ENCODE measurements at places on chromosomes 2 and 18. TPM values are rescaled to one million over a fixed set of nuclear protein-coding genes. Genes with fewer than 3 reads are reported as not detected.

DNA sequence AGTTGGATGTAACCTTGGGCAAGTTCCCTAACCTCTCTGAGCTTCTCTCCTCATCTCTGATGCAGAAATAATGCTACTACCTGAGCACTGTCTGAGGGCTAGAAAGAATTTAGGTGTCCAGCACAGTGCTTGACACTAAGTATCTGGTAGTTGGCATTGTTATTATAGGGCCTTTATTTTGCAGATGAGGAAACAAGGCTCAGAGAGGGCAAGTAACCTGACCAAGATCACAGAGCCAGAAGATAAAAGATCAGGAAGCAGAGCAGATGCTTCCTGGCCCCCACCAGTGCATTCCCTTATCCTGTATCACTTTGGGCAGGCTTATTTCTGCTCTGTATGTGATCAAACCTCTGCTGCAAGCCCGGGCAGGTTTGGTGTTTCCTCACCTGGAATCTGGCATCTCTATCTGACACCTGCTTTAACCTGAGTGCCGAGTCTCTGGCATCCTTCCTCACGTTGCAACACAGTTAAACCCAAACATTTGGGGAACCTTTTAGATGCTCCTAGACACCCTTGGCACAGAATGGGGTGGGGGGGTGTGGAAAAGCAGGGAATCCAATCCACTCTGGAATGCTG, 69.9 kb downstream of the PLB1 start:
- H3K27ac ChIP-seq: no peak overlapping the region
- DNase-seq: no peak
- H3K36me3 ChIP-seq: no peaks in the 10 kb centered on the region
- H3K27me3 ChIP-seq: no peaks in the 10 kb centered on the region
- H3K4me1 ChIP-seq: peaks cover 11% of the 10 kb centered on the region

DNA sequence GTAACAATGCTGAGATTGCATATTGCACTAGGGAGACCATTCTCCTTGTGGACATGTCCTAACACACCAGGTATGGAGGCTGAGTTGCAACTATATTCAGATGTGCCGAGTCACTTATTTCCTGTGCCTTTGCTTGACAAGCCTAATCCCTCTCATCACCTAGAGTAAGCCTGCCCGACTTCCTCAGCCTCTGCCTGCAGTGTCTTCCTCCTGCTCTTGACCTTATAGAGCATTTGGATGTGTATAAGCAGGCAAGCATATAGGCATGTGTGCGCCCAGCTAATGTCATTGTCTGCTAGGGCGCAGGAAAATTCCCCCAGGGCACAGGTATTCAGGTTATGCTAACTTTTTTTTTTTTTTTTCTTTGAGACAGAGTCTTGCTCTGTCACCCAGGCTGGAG, 316.9 kb downstream of the CDH2 start:
- no peaks in the 10 kb centered on the region for H3K4me1 ChIP-seq
- no peak overlapping the region for H3K4me3 ChIP-seq
- no peak for DNase-seq
- no peaks in the 10 kb centered on the region for H3K27me3 ChIP-seq

GRCh38 chr18:75896865-75897264, 469.4 kb upstream of the SMIM21 start:
- no peaks in the 10 kb centered on the region for H3K4me1 ChIP-seq
- H3K27me3 ChIP-seq: no peaks in the 10 kb centered on the region
- no peak for DNase-seq

DNA sequence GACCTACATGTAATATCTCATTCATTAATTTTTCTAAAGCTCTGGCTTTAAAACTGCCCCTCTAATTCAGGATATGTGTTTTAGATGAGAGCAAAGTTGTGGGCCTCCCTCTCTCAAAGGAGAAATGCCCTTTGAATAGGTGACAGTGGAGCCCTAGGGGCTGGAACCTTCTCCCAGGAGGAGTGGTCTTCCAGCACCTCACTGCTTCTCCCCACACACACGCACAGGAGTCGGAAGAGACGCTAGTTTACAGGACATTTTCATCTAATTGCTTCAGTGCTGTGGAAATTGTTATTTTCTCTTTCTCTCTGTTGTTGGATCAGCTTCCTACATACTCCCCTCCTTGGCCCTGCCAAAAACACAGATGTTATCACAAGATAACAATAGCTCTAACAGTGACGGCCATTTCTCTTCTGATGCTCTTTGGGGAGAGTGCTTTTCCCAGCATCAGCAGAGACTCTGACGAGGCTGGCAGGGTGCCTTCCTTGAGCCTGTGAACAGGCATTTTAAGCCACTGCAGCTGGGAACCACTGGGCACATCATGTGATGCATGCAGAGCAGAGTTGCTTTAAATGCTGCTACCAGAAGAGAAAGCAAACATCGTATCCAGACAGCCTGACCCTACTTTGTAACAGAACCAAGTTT, 209.4 kb upstream of the SP5 start:
- no peaks in the 10 kb centered on the region for H3K27me3 ChIP-seq
- no peak overlapping the region for H3K27ac ChIP-seq
- no peak overlapping the region for H3K4me3 ChIP-seq

DNA sequence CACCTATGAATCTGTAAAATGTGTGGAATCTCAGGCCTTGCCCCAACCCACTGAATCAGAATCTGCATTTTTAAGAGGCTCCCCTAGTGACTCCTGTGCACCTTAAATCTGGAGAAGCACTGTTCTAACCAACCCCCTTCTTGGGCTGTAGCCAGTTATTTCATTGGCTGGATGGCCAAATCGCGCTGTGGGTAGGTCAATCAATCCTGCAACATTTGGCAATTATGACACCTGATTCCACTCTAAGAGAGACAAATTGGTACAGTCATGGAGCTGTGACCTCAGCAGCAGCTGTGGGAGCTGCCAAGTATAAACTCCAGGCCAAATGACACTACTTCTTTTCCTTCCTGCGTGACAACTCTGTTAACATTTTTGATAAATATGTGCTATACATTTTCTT, 208.7 kb downstream of the CLIP4 start:
- DNase-seq: no peak
- no peaks in the 10 kb centered on the region for H3K27me3 ChIP-seq
- H3K4me1 ChIP-seq: no peaks in the 10 kb centered on the region
- no peak overlapping the region for H3K27ac ChIP-seq
- no peak overlapping the region for H3K4me3 ChIP-seq

- no peaks in the 10 kb centered on the region for H3K4me1 ChIP-seq
- no peaks in the 10 kb centered on the region for H3K27me3 ChIP-seq
- H3K27ac ChIP-seq: no peak overlapping the region
- DNase-seq: no peak
These were observed 731.6 kb downstream of the SOCS6 start for GRCh38 chr18:71020342-71021029.

GRCh38 chr2:182784777-182785176, 68.7 kb downstream of the DNAJC10 start:
- no peaks in the 10 kb centered on the region for H3K4me1 ChIP-seq
- peaks cover 13% of the 10 kb centered on the region for H3K36me3 ChIP-seq
- no peak for DNase-seq
- no peaks in the 10 kb centered on the region for H3K27me3 ChIP-seq

DNA sequence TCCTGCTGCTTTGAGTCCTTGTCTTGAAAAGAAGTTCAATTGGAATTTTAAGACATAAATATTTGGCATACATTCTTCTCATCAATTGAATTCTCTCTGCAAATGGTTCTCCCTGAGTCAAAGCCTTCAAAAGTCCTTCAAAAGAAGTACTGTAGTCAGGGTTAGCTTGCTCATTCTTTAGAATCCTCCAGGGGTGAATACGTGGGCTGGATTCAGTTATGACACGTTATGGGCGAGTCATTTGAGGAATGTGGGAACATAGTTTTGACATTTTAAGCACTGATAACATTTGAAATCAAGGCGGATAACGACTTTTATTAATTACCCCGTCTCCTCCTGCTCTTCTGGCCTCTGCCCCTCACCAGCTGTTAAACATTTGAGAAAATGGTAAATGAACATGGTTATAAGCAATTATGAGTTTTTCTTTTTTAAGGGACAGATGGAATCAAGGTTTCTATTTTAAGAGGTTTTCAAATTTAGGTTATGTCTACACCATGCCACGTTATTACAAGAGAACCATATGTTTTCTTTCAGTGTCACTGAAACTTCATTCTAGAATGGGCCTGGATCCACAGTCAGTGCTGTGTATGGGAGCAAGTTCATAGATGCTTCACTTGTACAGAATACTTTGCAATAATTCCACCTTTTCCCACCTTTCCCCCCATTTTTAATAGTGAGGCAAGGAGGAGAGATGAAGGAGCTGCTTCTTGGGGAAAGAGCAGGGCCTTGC, 273.1 kb downstream of the TSN start:
- H3K36me3 ChIP-seq: no peaks in the 10 kb centered on the region
- no peak overlapping the region for H3K27ac ChIP-seq
- no peak overlapping the region for H3K4me3 ChIP-seq
- H3K4me1 ChIP-seq: no peaks in the 10 kb centered on the region

- no peaks in the 10 kb centered on the region for H3K4me1 ChIP-seq
- no peaks in the 10 kb centered on the region for H3K36me3 ChIP-seq
- no peak overlapping the region for H3K27ac ChIP-seq
These were observed 116.4 kb downstream of the PLB1 start for GRCh38 chr2:28612131-28612812.

DNA sequence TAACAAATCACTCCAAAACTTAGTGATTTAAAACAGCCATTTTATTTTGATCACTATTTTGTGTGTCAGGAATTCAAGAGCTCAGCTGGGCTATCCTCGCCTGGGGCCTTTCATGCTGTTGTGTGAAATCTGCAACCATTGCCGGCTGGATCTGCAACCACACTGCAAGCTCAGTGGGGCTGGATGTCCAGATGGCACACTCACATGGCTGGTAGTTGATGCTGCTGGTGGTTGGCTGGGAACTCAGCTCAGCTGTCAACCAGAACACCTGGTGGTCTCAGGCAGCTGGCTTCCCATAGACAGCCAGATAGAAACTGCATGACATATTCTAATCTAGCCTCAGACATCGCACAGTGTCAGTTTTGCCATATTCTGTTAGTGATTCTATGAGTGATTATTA, 30.6 kb upstream of the AP1S3 start:
- no peak overlapping the region for H3K27ac ChIP-seq
- H3K27me3 ChIP-seq: no peaks in the 10 kb centered on the region
- no peak for DNase-seq

GRCh38 chr18:9716780-9717563, 8.9 kb downstream of the RAB31 start:
- no peak for DNase-seq
- H3K4me1 ChIP-seq: peaks cover 46% of the 10 kb centered on the region
- H3K36me3 ChIP-seq: no peaks in the 10 kb centered on the region
- peak overlapping the region; percentile 2 for H3K27ac ChIP-seq
- no peaks in the 10 kb centered on the region for H3K27me3 ChIP-seq

- H3K27me3 ChIP-seq: no peaks in the 10 kb centered on the region
- H3K36me3 ChIP-seq: no peaks in the 10 kb centered on the region
- no peaks in the 10 kb centered on the region for H3K4me1 ChIP-seq
- no peak overlapping the region for H3K4me3 ChIP-seq
These were observed 406.2 kb downstream of the NUP35 start for GRCh38 chr2:183530333-183530901.

DNA sequence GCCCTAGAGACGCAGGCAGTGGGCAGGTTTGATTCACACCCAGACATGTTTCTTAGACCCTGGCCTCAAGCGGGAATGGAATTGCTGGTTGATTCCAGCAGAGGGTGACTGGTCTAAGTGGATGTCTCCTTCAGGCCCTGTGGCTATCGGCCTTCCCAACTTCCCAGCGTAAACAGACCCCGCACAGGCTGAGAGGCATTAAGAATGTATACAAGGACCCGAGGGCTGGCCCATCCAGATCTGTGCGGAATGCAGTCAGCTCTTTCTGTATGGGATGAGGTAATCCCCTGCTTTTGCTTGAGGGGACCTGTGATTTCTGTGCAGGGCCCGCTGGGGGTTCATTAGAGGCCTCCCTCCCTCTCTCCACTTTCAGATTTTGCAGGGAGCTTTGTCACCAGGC, 6.5 kb downstream of the ACKR3 start:
- no peak overlapping the region for H3K4me3 ChIP-seq
- H3K27ac ChIP-seq: no peak overlapping the region
- DNase-seq: no peak
- peaks cover 3% of the 10 kb centered on the region for H3K4me1 ChIP-seq

DNA sequence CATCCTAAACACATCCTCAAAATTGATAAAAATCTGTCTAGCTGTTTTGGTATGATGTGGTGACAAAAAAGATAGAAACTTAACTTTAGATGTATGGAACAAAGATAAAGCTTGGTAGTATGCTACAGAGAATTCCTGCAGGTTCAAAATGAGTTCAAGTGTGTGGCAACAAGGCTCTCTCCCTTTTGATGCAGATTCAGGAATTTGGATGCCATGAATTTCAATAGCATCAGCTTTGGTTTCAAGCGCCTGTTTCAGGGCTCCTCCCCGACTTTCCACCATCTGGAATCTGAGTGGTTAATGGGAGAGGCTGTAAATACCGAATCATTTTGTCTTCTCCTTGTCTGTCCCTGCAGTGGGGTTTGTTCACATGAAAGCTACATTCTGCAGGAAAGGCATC, 180.6 kb downstream of the MTX2 start:
- no peaks in the 10 kb centered on the region for H3K27me3 ChIP-seq
- H3K27ac ChIP-seq: no peak overlapping the region
- no peak overlapping the region for H3K4me3 ChIP-seq

GRCh38 chr18:74715306-74715705, 117.6 kb downstream of the ZNF407 start:
- no peaks in the 10 kb centered on the region for H3K4me1 ChIP-seq
- H3K4me3 ChIP-seq: no peak overlapping the region
- H3K36me3 ChIP-seq: no peaks in the 10 kb centered on the region
- no peak for DNase-seq
- no peaks in the 10 kb centered on the region for H3K27me3 ChIP-seq

DNA sequence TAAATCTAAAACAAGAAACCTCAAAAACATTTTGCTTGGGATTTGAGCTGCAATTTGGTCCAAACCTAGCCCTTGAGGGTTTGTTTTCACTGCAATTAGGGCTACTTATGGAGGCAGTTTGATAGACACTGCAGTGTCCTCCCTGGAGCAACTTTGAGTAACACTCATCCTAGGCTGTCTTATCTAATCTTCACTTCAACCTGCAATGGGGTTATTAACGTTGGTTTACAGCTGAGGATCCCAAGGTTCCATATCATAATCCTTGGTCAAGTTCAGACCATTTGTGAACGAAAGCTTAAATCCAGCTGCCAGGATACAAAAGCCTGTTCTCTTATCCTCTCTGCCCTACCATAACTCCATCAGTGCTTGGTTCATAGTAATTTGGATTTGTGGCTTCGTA, 2.5 kb downstream of the ANXA4 start:
- no peaks in the 10 kb centered on the region for H3K36me3 ChIP-seq
- no peaks in the 10 kb centered on the region for H3K27me3 ChIP-seq

GRCh38 chr2:10481055-10481665, 33.0 kb upstream of the ODC1 start:
- no peak overlapping the region for H3K4me3 ChIP-seq
- no peaks in the 10 kb centered on the region for H3K27me3 ChIP-seq
- no peaks in the 10 kb centered on the region for H3K4me1 ChIP-seq

DNA sequence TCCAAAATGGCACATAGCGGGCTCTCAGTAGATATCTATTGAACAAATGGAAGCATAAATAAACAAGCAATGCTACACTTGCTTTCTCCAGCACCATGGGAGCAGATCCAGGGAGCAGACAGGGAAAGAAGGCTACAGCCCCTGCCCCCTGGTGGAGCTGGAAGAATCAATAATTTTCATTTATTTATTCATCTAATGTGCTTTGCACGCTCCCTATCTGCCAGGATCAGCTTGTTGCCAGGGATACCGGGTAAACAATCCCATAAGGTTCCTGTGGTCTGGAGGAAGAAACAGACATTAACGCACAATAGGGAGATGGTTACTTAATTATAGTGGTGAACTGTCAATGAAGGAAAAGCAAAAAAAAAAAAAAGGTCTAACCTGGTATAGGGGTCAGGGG, 40.1 kb upstream of the CLASP1 start:
- H3K36me3 ChIP-seq: no peaks in the 10 kb centered on the region
- H3K27ac ChIP-seq: no peak overlapping the region

LOXHD1 gene
- polyA plus RNA-seq: not detected

SPDYA gene
- polyA plus RNA-seq: not detected

CACNB4 gene
- polyA plus RNA-seq: 0.12 TPM

CAPN14 gene
- 2.2 TPM for polyA plus RNA-seq

ST6GAL2 gene
- polyA plus RNA-seq: not detected

NEB gene
- polyA plus RNA-seq: 4.0 TPM
